Hematopoietic multipotent progenitor cell treated with erythropoietin and hydrocortisone succinate and interleukin-3 and kit ligand, for 6 days (in vitro differentiated cells): ENCODE measurements at places on chromosomes 3 and 15.

DNA sequence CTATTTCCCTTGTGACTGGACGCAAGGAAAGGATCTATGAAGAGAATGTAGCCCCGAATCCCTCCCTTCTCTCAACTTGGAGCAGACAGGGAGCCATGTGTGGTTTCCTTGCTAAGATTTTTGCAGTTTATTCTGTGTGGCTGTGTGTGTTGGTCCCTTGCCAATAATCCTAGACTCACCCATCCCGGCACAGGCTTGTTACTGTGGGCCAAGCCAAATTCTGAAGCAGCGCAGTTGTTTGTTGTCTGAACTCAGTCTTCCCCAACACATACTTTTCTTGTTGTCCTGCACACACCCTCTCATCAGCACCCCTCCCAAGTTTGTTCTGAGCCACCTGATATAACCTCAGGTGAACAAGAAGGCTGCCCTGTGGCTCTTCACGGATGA is 193.3 kb upstream of the CTDSPL start:
- DNase-seq, result no peak

DNA sequence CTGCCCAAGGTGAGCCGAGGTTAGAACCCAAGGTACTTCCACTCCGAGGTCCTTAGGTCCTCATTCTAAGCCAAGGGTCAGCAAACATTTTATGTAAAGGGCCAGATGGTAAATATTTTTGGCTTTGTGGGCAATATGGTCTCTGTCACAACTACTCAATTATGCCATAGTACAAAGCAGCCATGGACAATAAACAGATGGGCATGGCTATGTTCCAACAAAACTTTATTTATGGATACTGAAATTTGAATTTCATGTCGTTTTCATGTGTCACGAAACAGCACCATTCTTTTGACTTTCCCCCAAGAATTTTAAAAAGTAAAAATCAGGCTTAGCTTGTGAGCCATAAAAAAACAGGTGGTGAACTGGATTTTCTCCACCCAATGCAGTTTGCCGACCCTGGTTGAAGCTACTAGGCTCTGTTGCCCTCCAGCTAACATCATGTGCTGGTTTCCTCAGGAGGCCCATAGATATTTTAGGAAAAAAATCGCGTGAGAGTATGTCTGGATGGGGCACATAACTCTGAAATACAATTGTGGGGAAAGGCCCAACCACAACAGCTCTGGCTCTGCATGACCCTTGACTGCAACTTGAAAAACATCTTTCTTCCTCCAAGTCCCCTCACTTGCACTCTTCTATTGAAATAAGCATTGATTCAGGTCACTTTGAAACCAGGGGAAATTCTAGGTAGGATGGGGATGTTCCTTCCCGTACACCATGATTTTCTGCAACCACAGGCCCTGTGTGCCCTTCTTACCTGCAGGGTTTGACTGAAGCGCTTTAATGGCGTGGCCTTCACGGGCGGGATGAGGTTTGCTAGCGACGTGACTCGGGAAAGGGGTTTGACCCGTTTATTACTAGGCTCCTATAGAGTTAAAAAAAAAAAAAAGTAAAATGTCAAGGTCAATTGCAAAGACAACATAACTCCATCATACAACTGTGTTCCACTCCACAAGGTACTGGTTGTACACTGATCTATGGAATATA is 28.5 kb downstream of the ARHGEF3 start:
- no peak for DNase-seq

- no peak for DNase-seq
Observed at GRCh38 chr3:43755516-43756200, 64.9 kb downstream of the ABHD5 start.

DNA sequence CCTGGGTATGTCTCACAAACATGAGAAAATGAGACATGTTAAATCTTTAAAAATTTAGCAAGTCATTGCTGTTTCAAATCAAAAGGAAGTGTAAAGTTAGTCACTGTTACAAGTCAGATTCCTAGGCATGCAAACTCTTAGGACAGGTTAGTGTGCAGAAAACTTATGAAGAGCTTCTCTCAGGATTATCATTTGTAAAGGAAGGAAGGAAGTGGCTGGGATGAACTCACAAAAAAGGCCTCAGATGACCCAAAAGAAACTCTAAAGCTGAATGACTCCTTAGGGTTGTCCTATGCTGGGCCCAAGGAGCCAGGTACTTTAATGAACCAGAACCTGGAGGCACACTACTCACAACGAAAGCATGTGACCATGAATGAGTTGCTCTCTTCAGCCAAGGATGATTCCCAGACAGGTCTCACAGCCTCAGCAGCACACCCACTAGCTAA is 25.0 kb downstream of the MSL2 start:
- no peak for DNase-seq

DNA sequence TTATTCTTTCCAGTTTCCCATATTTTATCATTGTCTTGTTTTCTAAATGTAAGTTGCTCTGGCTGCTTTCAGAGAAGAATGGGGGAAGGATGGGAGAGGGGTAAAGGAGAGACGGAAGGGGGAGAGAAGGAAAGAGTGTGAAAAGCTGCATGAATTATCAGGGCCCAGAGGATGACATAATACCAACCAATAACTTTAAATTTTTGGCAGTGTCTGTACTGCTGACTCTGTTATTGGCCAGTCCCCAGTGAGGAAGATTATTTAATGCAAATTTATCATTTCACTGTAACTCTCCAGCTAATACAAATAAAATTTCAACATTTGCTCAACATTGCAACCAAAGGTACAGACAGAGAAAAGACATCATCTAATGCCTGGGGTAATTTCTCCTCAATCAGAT is 551.7 kb upstream of the CFAP20DC start:
- no peak for DNase-seq

DNA sequence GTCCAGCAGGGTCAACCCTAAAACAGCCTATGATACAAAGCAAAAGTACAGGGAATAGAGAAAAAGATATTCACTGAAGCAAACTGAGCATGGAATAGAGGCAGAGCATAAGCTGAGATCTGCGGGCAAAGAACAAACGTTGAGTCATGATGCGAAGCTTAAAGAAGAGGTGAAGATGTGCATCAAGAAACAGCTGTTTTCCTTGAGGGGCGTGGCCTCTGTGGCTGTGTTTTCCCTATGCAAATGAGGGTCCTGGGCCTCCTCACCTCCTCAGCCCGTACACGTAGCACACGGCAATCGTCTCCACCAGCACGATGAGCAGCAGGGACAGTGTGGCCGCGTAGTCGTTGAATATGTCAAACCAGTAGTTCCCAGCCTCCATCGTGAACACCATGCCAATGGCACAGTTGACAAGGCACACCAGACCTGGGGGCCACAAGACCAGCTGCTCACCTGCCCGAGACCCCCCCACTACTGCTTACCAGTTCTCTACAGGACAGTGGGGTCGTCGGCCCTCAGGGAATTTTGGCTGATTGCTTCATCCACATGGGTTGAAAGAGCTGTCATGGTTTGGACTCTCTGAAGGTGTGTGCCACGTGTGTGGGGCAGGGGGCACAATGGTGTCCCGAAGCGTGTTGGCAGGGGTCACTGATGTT is 33.6 kb downstream of the SLC6A20 start:
- no peak for DNase-seq

GRCh38 chr3:52136513-52136912 is 17.7 kb downstream of the POC1A start:
- peak; percentile 15 for DNase-seq

DNA sequence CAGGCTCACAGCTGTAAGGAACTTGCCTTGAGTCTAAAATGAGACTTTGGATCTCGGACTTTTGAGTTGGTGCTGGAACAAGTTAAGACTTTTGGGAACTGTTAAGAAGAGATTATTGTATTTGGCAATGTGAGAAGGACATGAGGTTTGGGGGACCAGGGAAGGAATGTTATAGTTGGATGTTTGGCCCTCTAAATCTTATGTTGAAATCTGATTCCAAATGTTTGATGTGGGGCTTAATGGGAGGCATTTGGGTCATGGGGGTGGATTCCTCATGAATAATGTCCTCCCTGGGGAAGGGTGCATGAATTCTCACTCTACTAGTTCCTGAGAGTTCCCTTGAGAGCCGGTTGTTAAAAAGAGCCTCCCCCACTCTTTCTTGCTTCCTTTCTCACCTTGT is 18.5 kb upstream of the CHCHD6 start:
- DNase-seq, result no peak

DNA sequence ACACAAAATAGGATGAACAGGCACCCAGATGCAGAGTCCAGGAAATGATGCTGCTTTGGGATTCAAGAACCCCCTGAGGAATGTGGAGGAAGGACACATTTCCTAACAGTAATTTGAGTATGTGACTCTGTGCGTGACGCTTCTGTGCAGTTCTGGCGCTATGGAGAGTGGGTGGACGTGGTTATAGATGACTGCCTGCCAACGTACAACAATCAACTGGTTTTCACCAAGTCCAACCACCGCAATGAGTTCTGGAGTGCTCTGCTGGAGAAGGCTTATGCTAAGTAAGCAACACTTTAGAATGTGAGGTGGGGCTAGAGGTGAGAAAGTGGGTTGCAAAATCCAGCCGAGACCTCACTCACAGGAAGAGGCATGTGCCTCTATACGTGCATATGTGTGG is 28.3 kb downstream of the CAPN3 start:
- no peak for DNase-seq

DNA sequence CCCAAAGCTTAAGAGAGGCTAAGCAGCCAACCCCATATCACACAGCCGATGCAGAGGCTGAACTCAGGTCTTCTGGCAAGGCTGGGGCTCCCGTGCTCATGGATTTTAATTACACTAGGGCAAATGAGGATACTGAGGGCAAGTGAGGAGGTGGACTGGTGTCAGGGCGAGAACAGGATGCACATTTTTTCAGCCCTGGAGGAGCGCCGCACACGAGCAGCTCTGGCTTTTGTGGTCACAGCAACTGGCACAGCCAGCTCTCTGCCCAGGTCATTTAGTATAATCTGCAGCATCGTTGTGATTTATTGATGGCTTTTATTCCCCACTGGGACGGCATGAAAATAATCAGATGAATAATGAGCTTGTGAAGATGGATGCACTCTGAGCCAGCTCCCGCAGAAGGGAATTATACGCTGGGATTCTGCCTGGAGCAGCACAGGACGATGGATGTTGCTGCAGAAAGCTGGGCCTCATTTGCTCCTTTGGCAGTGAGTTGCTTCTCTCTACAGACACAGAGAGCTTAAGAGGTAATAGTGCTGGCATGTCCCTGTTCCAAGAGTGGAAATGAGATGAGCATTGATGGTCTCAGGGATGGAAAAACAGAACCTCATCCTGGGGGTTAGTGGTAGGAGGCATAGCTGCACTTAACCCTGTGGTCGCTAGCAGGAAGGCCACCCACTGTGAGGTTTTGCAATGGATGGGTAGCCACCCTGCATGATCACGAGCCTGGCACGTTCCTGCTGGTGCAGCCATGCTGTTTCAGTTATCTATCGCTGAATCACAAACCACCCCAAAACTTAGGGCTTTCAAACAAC is 135.4 kb downstream of the UACA start:
- DNase-seq, result peak; percentile 48

DNA sequence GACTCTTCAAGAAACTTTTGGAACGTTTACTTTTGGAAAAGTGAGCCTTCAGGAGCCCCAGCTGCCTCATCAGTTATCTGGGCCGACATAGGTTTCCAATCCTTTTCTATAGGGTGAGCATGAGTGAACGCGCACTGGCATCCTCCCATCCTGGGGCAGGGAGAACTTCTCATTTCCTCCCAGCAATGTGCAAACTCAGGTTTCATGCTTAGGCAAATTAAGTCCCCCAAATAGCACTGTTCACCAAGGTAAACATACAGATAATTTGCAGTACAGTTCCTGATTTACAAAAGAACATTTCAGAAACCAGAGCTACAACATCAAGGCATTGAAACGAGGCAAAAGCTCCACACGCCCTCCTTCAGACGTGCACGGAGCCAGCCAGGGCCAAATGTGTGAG is 333.5 kb upstream of the NR2E3 start:
- no peak for DNase-seq

DNA sequence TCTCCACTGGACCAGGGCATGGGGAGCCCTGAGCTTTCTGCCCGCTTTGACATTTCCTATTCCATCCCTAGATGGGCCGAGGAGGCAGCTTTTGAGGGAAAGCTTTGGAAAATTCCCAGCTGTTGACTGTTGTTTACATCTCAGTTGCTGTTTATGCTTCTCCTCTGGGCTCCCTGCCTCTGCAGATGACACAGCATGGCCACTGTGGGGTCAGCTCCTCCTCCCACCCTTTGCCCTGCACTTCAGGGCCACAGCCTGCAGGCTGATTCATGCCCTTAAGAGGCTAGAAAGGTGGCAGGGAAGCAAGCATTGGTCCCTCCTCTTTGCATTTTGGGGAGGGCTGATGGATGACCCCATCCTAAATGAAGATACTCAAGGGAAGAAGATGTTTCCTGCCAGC is 8.5 kb upstream of the CTXND1 start:
- no peak for DNase-seq

- no peak for DNase-seq
Observed at GRCh38 chr3:159796744-159797143, 191.9 kb upstream of the IL12A start.

- DNase-seq, result no peak
Observed at GRCh38 chr3:46867550-46867898, 4.3 kb upstream of the MYL3 start.

GRCh38 chr3:194132465-194133286 is 3.3 kb upstream of the HES1 start:
- DNase-seq, result no peak
